NAMALWA (cell line): ENCODE measurements at places on chromosomes 3 and 15.

DNA sequence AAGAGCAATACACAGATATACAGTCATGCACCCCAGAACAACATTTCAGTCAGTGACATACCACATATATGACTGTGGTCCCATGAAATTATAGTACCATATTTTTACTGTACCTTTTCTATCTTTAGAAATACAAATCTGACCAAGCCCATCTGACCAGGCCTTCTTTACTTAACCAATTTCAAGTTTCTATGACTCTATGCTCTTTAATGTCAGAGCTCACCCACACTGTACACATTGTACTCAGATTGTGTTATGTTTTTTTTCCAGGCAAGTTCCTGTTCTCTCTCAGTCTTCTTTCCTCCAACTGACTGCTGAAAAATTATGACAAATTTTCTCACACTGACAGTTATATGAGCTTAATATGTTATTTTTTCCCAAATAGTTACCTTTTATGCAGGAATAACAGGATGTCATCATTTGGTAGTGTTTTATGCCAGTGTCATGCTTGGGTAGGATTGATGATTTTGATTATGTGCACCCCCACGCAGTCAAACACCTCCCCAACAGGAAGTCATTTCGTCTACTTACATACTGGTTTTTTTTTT is 8.0 kb upstream of the CBLB start:
- DNase-seq = no peak

DNA sequence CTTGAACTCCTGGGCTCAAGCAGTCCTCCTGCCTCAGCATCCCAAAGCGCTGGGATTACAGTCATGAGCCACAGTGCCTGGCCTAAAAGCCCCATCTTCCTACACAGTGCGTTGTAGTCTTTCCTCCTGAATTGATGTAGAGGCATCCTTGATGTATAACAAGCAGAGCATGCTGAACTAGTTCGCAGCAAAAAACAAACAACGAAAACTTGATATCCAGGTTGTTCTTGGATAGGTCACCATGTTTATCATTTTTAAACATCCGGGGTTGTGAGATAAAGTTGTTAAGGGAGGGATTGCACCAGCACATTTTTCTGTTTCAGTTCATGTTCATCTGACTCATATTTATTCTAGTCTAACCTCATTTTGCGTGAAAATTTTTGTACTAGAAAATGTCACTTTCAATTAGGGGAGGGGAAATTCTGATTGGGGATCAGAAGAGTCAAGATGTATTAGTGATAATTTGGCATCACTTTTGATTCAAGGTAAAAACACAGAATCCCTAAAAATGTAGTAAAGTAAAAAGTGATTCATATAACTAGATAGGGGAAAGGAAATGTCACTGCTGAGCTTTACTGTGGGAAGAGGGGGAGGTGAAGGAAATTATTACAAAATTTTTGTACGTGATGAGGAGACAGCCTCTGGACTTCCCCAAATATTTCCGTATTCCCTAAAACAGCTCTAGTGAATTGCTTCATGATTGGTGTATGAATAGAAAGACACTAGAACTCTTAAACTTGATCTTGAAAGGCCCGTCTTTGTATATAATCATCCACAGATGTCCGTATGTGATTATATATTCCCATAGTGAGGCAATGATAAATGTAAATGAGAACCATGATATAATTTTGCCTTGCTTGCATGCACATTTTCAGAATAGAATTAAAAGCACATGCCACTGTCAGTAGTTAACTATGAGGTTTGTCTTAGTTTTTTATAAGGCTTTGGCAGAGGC is 22.9 kb downstream of the RAB8B start:
- no peak for DNase-seq

DNA sequence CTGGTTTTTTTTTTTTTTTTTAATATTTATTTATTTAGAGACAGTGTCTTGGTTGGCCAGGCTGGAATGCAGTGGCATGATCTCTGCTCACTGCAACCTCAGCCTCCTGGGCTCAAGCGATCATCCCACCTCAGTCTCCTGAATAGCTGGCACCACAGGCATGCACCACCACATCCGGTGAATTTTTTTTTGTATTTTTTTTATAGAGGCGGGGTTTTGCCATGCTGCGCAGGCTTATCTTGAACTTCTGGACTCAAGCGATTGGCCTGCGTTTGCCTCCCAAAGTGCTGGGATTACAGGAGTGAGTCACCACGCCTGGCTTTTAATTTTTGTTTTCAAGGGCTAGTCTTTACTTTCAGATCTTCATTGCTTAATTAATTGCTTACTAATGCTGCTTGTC is 13.1 kb downstream of the PCCB start:
- DNase-seq = no peak

DNA sequence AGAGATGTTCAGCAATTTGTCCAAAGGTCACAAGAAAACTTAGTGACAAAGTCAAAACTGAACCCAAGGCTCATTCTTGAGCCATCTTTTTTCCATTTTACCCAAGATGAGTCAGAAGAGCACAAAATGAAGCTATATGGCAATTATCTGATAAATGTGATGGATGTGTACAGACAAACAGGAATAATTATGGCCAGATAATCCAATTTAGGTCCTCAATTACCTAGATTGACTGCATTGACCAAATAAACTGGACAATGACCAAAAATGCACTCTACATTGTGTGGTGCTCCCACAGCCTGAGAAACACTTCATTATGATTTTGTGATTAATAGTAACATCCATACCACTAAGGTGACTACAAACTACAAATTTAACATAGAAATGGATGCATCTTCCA is 1105.8 kb downstream of the IGSF11 start:
- no peak for DNase-seq

DNA sequence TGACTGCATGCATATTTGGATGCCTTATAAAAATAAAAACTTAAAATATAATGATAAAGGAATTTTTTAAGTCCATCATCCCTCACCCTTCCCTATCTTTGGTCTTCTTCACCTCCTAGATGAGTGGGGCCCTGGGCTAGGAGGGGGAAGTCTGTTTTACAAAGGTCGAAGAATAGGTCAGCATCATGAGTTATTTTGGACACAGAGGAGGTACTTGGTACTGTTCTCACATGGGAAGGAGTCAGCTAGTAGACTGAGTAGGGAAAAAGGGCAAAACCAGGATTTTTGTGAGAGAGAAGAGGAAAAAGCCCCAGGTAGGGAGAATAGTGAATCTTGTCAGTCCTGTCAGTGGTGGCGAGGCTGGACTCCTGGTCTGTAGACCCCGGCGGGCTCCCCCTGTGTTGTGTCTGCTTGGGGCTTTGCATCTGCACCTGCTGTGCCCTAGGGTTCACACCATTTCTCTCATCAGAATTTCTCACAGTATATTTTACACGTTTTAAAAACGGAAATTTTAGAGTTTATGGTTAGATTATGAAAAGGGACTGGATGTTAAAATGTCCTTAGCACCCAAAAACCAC is 17.2 kb downstream of the GCSAM start:
- DNase-seq = peak; percentile 84

GRCh38 chr3:190699776-190700175 is 162.7 kb downstream of the GMNC start:
- DNase-seq = no peak

DNA sequence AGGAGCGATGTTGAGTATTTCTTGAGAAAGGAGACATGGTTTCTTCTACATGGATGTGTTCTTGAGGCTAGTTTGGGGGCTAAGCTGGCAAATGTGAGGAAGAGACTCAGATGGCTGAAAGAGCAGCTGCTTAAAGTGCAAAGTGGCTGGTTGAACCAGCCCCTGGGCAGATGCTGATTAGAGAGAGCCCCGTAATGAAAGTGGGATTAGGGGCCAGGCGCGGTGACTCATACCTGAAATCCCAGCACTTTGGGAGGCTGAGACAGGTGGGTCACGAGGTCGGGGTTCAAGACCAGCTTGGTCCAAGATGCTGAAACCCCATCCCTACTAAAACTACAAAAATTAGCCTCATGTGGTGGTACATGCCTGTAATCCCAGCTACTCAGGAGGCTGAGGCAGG is 75.0 kb upstream of the GCNT3 start:
- DNase-seq = no peak

GRCh38 chr15:72116731-72117485 is 1.0 kb downstream of the MYO9A start:
- no peak for DNase-seq

GRCh38 chr15:58081456-58081855 is 15.9 kb upstream of the ALDH1A2 start:
- DNase-seq = no peak

- DNase-seq = peak; percentile 77
These were observed 1588.2 kb downstream of the SI start for GRCh38 chr3:163490119-163490518.

DNA sequence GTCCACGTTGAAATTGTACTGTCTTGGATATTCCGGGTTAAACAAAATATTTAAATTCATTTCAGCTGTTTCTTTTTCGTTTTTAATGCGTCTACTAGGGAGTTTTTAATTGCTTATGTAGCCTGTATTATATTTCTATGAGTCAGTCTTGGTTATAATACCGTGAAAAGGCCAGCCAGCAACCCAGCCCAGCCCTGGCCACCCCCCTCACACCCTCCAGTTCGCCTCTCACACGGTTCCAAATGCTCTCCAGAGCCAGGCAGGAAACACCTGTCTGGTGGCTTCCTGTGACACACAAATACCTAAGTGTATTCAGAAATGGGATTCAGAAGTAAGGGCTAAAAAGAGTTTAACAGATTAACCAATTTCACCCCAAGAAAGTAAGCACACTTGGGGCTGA is 4.4 kb downstream of the SH3BP5 start:
- peak; percentile 26 for DNase-seq

- no peak for DNase-seq
These were observed 6.3 kb upstream of the HES1 start for GRCh38 chr3:194129581-194130133.

- no peak for DNase-seq
These were observed 217.4 kb upstream of the CD96 start for GRCh38 chr3:111324645-111325044.

- DNase-seq = peak; percentile 87
These were observed 199.3 kb upstream of the BCL6 start for GRCh38 chr3:187944390-187945179.

DNA sequence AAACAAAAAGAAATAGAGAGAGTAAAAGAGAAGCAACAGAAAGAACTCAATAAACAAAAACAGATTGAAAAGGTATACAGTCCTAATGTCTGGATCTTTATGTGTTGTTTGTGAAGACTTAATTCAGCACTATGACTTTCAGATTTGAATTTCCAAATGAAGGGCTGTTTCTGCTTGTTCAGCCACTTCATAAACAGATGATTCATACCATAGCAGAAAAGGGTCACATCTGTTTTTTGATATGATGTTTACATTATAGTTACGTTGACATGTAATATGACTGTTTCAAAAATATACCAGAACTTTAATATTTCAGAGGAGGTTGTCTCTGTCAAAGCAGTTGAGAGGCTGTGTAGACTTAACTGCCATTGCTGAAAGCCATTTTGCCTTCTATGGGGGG is 24.1 kb downstream of the ASB14 start:
- DNase-seq = no peak

GRCh38 chr3:48478626-48479555 is 25.1 kb downstream of the SHISA5 start:
- peak; percentile 37 for DNase-seq

- DNase-seq = peak; percentile 5
These were observed 62.9 kb downstream of the SERPINI1 start for GRCh38 chr3:167798443-167798842.

- no peak for DNase-seq
These were observed 391.0 kb downstream of the RAP2B start for GRCh38 chr3:153552887-153553604.

- DNase-seq = no peak
These were observed 112.5 kb downstream of the RAP2B start for GRCh38 chr3:153274561-153274960.

- DNase-seq = no peak
These were observed 49.7 kb downstream of the SEMA5B start for GRCh38 chr3:122977746-122978466.

- no peak for DNase-seq
These were observed 401.7 kb upstream of the CDIN1 start for GRCh38 chr15:36177590-36178302.

DNA sequence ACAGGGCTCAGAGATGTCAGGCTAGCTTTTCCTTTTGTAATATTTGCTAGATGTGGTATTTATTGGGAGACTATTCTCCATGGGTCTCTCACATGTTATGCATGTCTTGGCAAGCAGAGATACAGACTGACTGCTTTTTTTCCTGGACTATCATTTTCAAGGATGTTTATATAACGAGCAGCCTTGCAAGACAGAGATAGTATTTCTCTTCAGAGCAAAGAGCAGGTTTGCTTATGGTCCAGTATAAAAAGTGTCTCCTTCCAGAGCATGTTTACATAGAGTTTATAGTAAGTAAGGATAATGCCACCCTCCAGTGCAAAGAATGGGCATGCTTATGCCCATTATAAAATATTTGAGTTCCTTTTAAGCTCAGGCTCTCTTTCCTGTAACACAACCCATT is 24.6 kb downstream of the GTF2E1 start:
- no peak for DNase-seq

GRCh38 chr3:126827121-126827520 is 123.1 kb downstream of the CHCHD6 start:
- DNase-seq = no peak

GRCh38 chr15:69099941-69100340 is 60.5 kb upstream of the GLCE start:
- no peak for DNase-seq

DNA sequence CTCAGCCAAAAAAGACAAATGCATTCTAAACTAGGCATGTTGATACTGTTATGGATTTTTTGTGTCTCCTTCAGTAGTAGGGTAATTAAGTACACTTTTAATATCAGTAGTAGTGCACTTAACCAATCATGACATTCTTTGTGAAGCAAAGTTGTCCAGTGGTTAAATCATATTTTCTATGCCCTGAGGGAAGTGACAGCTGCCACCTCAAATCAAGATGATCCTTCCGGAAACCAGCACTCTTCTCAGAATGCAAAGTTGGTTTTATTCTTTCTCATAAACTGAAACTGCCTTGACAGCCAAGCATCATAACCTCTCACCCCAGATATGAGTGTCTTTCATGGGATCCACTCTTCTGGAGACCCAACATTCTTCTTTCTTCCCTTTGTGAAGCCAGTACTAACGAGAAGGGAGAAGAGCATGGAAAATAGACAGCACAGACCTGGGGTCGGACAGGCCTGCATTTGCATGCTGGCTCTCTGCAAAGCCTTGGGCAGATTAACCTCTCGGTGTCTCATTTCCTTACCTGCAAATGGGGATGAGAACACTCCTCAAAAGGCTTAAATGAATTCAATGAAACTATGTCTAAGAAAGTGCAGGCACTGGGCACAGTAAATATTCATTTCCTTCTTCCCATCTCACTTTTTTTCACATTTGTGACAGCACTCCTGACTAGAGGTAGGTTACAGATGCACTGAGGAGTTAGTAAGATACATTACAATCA is 13.2 kb downstream of the AAGAB start:
- DNase-seq = peak; percentile 36

DNA sequence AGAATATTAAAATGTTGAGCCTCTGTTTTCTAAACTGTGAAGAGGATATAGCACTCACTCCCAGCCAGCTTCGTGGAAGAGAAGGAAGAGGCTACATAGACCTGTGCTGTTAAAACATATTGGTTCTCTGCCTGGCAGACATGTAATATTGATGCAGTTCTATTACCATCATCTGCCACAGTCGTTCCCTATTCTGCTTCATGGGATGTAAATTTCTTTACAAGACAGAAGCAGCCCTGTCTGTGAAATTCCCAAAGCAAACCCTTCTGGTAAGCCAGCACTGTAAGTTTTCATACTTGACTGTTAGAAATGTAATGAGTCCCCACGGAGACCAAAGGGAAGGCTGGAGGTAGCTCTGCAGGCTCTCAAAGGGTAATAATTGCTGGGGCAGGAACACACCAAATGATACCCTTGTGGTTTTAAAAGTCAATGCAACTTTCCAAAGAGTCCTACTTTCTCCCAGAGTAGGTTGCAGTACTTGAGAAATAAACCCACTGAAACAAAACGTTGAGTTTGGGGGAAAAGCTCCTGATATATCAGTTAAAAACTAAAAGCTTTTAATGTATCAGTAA is 129.9 kb upstream of the HES1 start:
- DNase-seq = no peak
